Natural killer cell (primary cell): ENCODE measurements at places on chromosomes 5 and 9.

GRCh38 chr5:81708889-81709288 is 42.0 kb downstream of the SSBP2 start:
- DNase-seq = no peak

DNA sequence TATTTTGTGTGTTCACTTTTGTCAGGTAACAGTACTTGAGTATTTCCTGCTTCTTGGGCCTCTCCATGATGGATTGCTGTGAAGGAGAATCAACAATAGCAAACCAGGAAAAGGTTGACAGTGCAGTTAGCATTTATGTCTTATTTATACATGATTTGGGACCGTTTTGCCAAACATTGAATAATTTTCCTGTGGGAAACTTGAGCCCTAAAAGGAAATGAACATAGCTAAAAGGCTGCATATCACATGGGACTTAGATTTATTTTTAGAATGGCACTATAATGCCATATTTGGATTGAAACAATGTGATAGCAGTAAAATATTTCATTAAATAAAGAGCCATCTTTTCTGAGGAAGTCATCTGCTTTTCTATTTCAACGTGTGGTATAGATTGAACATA is 15.3 kb downstream of the GPR21 start:
- no peak for DNase-seq

DNA sequence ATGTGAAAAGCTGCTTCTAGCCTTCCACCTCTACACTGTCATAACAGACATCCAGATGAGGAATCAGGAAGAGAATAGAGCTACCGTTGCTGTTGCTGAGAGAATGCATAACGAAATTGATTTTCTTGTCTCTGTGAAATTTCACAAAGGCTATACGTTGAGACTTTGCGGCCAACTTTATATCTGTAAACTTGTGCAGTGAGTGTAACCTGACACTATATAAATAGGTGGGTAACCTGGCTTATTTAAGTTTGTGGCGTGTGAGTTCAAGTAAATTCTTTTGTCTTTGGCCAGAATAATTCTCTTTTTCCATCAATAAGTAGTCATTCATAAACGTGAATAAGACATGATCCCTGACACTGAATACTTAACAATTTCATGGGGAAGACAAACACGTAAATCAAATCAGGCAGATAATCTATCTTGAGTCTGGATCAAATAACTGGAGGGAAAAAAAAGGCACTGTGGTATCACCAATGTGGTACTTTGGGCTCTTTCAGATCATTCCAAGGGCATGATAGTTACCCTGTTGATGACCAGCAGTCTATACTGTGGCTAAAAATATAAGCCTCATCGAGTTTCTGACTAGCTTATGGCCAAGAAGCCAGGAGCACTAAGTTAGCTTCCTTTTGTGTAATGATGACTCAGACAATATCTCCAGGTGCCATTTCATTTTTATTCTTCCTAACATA is 98.2 kb upstream of the RASA1 start:
- no peak for DNase-seq

GRCh38 chr9:109314011-109314531 is 6.8 kb downstream of the EPB41L4B start:
- DNase-seq = no peak

- no peak for DNase-seq
Measured at GRCh38 chr5:122680623-122681350, 94.1 kb upstream of the SNX2 start.

DNA sequence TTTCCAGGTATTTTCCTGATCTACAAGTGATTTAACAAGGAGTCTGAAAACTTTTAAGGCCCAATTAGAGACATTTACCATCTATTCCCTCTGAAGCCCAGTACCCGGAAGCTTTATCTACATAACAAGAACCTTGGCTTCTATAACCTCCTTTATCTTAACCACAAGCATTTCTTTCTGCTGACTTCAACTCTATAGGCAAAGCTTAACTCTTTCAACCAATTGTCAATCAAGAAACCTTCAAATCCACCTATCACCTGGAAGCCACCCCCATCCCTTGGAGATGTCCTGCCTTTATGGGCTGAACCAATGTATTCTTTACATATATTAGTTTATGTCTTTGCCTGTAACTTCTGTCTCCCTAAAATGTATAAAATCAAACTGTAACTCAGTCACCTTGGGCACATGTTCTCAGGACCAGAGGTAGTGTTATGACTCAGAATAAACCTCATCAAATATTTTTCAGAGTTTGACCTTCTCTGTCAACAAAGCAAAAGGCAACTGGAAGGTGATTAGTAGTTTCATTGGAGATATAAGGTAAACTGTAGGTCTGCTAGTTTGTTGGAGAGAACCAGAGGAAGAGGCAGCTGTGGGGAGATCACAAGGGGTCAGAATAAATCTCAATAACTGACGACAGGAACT is 13.0 kb upstream of the RIMOC1 start:
- DNase-seq = no peak

DNA sequence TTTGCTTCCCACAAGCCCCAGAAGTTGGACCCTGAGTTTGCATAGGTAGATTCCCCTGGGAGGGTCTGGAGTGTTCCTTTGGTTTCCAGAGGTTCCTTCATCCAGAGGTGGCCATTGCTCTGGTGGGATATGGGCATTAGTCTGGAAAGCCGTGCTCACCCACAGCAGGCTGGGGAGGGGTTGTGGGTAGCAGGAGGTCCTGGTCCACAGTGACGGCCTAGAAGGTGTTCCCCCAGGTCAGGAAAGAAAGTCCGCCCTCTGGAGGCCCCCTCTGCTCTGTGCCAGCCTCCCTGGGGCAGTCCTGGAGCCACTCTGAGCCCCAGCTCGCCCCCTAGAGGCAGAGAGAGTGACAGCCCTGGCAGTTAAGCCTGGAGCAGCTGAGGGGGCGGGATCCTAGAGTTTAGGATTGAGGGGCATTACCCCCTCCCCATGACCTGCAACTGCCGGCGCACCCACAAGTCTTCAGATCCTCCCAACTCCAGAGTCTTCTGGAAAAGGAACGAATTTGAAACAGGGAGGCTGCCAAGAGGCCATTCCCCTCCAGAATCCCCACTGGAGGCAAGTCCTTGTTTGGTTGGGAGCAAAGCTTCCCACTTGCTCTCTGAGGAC is 36.8 kb downstream of the NDST1 start:
- DNase-seq = peak; percentile 32

GRCh38 chr5:103582364-103582763 is 19.8 kb upstream of the NUDT12 start:
- DNase-seq = peak; percentile 9

DNA sequence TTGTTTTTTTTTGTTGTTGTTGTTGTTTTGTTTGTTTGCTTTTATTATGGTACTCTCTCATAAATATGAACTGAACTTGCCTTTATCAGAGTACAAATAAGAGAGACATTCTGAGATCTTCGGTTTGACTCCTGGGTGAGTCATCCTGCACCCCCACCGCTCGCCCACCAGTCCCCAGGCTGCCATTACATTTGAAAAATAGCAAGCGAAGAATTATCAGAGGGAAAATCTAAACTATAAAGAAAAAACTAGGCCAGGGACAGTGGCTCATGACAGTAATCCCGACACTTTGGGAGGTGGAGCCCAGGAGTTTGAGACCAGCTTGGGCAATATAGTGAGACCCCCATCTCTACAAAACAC is 122.1 kb upstream of the MAP3K1 start:
- no peak for DNase-seq

- DNase-seq = no peak
Measured at GRCh38 chr5:140253985-140254384, 48.9 kb downstream of the PFDN1 start.

DNA sequence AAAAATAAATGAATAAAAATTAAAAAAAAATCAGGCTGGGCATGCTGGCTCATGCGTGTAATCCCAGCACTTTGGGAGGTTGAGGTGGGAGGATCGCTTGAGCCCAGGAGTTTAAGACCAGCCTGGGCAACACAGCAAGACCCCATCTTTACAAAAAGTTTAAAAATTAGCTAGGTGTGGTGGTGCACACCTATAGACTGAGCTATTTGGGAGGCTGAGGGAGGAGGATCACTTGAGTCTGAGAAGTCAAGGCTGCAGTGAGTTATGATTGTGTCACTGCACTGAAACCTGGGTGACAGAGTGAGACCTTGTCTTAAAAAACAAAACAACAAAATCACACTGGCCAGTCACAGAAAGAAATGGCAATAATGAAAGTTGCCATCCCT is 3.4 kb upstream of the CNTRL start:
- peak; percentile 28 for DNase-seq

DNA sequence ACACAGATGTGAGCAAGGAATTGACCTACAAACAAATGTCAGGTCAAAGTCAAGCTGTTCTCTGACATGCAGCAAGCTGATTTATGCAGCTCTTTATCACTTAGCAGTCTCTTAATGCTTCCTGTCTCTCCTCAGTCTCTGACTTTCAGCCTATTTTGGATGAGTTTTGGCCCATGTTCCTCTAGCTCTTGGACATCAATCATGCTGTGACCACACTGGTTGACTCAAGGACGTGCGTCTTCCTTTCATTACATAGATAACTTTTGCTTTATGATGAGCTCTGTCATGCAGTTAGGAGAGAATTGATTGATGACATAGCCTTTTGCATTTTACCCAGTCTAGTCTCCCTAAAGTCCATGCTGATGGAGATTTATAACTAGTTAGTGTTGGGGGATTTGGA is 9.4 kb upstream of the REEP5 start:
- no peak for DNase-seq

DNA sequence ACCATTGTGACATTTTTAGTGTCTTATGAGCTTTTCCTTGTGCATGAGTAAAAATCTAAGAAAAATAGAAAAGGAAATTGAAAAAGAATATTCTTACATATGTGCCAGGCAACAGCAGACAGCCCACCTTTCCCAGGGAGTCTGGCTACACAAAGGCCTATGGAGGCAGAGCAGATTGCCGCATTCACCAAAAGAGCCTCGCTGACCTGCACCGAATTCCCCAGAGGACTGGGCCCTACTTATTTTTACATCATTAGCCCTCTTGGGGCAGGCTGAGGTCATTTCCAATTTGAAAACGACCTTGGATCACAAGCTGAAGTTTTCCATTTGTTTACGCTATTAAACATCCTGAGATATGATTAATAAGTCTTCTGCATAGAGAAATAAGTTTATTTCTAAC is 66.2 kb upstream of the WDR41 start:
- DNase-seq = no peak

GRCh38 chr5:100493996-100494395 is 41.2 kb upstream of the FAM174A start:
- DNase-seq = no peak

DNA sequence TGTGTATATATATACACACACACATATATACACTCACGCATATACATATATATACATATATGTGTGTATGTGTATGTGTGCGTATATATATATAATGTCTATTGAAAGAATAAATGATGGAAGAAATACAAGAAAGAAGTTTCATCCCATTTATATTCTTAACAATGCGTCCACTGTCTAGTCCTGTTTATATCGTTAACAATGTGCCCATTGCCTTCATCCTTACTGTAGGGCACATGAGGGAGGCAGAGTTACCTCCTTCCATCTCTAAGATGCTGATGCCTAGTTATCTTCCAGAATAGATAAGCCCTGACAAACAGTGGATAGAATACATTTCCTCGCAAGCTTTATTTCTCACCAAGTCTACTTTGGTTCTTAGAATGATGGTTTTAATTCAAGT is 389.8 kb upstream of the SEMA6A start:
- DNase-seq = no peak

DNA sequence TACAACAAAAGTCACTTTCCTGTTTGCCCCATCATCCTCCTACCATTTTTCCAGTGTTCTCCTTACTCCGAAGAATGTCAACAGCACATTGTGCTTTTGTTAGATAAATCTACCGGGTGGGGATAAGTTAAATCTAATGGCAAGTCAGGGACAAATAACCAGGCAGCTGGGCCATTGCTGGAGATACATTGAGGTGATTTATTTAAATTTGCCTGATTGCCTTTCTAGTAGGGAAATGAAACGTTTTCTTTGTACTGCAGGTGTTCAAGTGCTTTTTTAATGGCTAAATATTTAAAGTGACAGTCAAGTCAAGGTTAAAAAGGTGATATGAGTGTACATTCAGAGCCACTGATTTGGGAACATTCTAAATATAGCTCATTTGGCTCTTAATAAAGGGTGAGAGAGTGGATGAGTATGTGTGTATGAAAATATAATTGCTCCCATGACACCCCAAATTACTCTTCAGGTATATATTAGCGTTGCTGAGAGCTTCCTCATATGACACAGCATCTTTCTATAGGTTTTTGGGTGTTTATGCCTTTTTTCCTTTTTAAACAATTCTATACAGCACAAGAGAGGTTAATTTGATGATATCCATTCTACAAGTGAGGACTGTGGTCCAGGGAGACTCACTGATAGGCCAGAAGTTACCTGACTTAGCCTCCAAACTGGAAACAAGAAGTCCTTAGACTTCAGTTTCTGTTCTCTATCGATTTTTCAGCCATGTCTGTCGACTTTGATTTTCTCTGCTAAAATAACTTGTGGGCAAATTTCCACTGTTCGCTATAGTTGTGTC is 51.9 kb downstream of the DMRT2 start:
- no peak for DNase-seq

DNA sequence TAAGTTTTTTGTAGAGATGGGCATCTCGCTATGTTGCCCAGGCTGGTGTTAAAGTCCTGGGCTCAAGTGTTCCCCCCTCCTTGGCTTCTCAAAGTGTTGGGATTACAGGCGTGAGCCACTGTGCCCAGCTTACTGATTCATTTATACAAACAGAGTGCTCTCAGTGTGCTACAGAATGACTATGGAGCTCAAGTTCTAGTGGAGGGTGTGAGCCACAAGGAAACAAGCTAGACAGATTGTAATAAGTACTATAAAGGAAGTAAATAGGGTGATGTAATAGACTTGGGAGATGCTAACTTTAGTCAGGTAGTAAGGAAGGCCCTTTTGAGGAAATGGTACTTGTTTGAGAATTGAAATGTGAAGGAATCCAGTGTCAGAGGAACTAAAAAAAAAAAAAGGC is 1.7 kb upstream of the TMEM267 start:
- no peak for DNase-seq
